MG63 (cell line): ENCODE measurements at places on chromosomes 12 and 14.
A peak's percentile ranks its signal among the peaks of the same experiment; 100 is the strongest.

- DNase-seq: no peak
Observed at GRCh38 chr14:103516426-103517173, 6.0 kb downstream of the CKB start.

DNA sequence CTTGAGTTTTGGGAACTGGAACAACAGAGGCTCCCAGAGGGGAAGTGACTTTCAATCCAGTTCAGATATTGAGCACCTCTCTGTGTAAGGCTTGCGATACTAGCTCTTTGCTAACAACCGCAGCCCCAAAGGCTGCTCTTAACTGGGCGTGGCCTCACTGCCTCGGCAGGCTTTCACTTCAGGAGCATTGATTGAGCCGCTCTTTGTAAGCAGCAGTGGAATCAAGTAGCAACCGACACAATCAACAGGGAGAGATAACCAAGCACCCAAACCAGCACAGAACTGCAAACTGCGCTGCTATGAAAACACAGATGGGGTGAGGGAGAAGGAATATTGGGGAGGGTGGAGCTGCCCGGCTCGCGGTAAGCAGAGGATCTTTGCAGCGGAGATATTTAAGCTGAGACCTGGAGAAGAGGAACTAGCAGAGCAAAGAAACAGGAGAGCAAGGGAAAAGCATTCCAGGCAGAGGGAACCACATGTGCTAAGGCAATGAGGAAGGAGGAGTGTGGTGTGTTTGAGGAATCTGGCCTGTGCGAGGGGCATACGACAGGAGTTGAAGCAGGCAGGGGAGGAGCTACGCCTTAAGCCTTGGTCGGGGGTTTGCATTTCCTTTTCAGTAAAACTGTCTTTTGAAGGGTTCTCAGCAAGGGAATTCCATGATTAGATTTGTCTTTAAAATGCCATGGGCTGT lies 17.3 kb upstream of the YY1 start:
- DNase-seq: peak; percentile 30

GRCh38 chr12:22350886-22351285 lies 16.4 kb upstream of the ST8SIA1 start:
- DNase-seq: no peak

DNA sequence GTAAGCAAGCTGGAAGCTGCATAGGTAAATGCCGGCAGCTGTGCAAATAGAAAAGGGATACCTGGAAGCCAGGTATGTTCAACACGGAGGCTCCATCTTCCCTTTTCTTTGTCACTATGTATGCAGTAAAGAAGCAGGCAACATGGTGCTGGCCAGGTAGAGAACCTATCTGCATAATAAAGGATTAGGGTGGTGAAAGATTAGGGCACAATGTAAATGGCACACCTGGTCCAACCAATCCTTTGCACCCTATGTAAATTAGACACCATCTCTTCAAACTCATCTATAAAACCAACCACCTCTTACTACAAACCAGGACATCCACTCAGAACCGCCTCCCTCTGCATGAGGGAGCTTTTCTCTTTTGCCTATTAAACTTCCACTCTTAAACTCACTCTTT lies 32.3 kb downstream of the RPS29 start:
- no peak for DNase-seq

- no peak for DNase-seq
Observed at GRCh38 chr12:65926119-65926908, 102.0 kb downstream of the HMGA2 start.
